ENCODE measurements at places on chromosomes 11 and 22. TPM values are rescaled to one million over a fixed set of nuclear protein-coding genes. Genes with fewer than 3 reads are reported as not detected.

- DNase-seq: no peak
Observed at GRCh38 chr22:42868751-42869251, 11.7 kb upstream of the ARFGAP3 start.

DNA sequence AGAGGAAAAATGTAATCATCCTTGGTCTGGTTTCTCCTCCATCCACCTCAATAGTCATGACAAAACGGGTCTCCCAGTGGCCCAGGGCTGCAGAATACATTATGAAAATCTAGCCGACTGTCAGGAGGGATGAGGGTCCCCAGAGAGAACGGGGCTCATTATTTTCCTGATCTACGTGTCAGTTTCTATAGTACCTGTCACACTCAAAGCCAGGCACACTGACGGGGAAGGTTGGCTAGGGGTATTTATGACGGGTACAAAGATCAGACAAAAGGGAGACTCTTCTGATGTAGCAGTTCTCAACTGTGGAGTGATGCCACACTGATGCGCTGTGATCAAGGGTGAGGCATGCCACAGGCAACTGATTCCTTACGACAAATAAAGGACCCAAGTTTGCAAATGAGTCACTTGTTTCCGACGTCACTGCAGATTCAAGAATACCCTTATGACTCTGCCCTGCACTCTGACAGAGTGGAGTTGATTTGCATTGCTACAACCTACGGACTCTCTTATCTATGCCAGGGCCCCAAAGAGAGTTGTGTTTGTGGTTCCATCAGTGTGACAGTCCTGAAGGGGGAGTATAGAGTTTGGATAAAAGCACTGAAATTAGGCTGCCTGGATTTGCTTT lies 188.2 kb upstream of the TBCEL start:
- DNase-seq: peak; percentile 15

Gene MYBPC3
- total RNA-seq: 0.37 TPM

- no peak for DNase-seq
Observed at GRCh38 chr11:72665911-72666472, 8.2 kb downstream of the PDE2A start.

GRCh38 chr11:99683933-99684332 lies 663.2 kb downstream of the CNTN5 start:
- DNase-seq: no peak

All from posterior vena cava (tissue), 2 donors.